ENCODE measurements at places on chromosomes 2 and 18. TPM values are rescaled to one million over a fixed set of nuclear protein-coding genes. Genes with fewer than 3 reads are reported as not detected.
A peak's percentile ranks its signal among the peaks of the same experiment; 100 is the strongest.

DNA sequence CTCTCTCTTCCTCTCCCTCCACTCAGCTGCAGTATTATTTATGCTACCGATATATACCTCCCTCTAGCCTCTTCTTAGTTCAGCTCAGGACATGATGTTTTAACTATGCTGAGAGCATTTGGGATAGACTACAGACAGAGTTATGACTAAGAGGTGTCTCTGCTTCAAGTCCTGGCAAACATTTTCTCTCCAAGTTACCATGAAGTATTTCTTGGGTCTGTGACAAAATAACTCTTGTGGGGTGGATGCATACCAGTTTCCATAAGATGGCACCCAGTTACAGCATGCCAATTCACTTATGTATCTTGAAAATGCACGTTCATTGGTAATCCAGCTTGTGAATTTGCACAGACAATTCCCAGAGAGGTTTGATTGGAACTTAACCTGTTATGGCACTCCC lies 737.6 kb downstream of the SLC4A3 start:
- DNase-seq, result no peak

GRCh38 chr2:44671916-44672315 lies 269.6 kb upstream of the SIX3 start:
- DNase-seq, result no peak

Gene CYS1
- 2.1 TPM for total RNA-seq

GRCh38 chr2:88880441-88880953 lies 189.0 kb downstream of the RPIA start:
- DNase-seq, result peak; percentile 68

- no peak for DNase-seq
Observed at GRCh38 chr2:183807870-183808269, 683.6 kb downstream of the NUP35 start.

DNA sequence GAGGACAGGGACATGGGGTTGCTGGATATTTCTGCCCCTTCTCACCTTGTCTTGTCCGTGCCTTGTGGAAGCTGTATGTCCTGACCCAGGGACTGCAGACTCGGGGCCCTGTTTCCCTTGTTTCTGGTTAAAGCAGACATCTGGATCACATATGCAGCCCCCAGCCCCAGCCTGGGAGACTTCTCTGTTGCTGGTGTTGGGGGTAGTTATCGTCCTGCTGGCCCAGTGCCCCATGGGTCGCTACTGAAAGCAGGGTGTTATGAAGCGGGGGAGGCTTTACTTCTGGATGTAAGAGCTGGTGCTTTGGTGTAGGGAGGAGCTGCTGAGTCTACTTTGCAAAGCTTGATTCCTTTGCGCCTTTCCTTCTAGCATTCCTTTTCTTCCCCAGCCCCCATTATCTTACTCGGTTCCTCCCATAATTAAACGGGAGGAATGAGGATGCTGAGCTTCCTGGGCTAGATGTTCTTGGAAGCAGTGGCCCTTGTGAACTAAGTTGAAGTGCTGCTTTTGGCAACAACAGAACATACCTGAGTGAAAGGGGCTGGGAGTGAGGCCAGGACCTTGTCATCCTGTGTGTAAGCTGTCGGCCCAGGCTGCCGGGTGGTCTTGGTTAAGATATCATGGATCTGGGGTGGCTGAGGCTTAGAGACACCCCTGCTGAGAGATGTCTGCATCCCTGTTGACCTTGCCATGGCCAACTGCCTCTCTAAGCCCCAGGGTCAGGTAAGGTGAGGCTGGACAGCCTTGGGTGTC lies 3.4 kb downstream of the TET3 start:
- no peak for DNase-seq

Gene SLC4A5
- not detected for total RNA-seq

Gene MATN3
- total RNA-seq, result 0.29 TPM

Gene SIGLEC15
- 12.1 TPM for total RNA-seq

- no peak for DNase-seq
Observed at GRCh38 chr2:23617167-23617810, 232.3 kb downstream of the KLHL29 start.

Gene UNC80
- total RNA-seq, result not detected

Gene CXCR1
- total RNA-seq, result not detected

Gene CFC1B
- not detected for total RNA-seq

DNA sequence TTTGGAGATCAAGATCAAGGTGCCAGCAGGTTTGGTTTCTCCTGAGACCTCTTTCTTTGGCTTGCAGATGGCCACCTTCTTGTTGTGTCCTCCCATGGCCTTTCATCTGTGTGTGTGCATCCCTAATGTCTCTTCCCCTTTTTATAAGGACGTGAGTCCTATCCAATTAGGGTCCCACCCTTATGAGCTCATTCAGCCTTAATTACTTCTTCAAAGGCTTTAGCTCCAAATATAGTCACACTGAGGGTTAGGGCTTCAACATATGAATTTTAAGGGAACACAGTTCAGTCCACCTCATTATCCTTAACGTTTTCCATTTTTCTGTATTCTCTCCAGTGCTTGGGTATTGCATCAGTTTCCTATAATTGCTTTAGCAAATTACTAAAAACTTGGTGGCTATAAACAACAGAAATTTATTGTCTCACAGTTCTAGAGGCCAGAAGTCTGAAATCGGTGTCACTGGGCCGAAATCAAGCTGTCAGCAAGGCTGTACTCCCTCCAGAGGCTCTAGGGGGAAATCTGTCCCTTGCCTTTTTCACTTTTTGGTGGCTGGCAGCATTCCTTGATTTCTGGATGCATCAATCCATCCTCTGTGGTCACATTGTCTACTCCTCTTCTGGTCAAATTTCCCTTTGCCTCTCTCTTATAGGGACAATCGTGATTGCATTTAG lies 34.1 kb downstream of the CDC42EP3 start:
- DNase-seq, result no peak

GRCh38 chr18:8367217-8367988 lies 241.8 kb upstream of the RAB12 start:
- DNase-seq, result peak; percentile 9

DNA sequence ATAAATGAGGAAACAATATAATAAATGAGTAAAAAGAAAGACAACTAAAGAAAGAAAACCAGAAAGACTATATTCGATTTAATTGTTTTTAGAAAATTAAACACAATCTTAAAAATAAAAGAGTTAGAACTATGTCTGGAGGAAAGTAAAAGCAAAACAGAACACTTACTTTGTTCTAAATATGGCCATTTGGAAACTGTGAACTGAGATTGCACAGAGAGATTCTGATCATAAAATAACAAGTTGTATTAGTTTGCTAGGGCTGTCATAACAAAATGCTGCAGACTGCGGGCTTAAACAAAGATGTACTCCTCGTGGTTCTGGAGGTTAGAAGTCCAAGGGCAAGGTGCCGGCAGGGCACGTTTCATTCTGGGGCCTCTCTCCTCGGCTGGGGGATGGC lies 128.1 kb upstream of the AQP4 start:
- no peak for DNase-seq

Gene NMS
- not detected for total RNA-seq

DNA sequence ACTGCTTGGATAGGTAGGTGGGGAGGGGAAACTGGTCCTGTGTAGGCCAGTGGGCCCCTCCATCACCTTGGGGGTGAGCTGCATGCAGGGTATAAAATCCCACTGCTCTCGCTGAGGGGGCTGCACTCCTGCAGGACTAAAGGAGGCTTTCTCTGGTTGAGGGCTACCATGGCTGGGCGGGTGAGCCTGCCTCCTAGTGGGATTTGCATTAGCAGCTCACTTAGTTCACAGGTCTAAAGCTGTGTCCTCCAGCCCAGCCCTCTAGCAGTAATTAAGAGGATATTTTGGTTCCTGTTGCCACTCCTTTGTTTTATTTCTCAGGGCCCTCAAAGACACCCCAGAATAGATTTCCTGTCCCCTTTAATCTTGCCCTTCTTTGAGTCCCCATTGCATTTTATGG lies 24.6 kb downstream of the TMEM127 start:
- no peak for DNase-seq

Gene ST3GAL5
- 31.9 TPM for total RNA-seq

DNA sequence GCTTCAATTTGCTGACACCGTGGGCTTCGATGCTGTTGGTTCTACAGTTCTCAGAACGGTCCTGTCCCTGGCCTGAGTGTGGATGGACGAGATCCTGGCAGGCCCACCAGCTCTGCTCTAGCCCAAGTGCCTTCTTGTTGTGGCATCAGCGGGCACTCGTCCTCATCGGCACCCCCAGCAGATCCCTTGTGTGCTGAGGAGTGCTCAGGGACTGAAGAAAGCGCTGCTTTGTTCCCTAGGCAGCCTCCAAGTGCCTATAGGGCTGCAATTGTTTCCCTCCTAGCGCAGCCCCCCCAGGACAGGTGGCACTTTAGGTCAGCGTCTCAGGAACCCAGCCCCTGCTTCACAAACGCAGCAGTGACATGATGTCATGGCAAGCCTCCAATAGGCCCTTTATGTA lies 217.7 kb downstream of the AGAP1 start:
- no peak for DNase-seq

Gene TMEM247
- total RNA-seq, result not detected

Gene FOXI3
- 0.23 TPM for total RNA-seq

Gene APOB
- not detected for total RNA-seq

- DNase-seq, result peak; percentile 65
Observed at GRCh38 chr2:190267302-190267701, 52.3 kb downstream of the HIBCH start.

DNA sequence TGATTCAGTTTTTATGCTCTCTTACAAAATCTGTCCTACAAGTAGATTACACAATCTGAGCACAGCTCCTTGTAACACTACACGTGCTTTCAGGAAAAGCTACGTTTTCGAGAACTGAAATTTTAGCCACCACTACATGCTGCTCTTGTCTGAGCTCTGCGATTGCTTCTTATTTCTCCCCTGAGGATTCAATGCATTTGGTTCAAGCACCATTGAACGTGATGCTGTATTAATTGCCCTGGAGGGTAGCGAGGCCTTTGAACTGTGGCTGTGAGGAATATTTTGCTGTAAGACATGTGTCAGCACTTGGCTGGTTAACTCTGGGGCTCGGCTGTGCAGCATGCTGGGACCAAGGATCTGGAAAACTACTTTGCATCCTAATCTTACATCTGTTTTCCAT lies 405.8 kb downstream of the EPHA4 start:
- no peak for DNase-seq

- DNase-seq, result no peak
Observed at GRCh38 chr2:239131521-239131920, 269.3 kb downstream of the HDAC4 start.

- peak; percentile 44 for DNase-seq
Observed at GRCh38 chr2:190340369-190340768, 3.0 kb upstream of the INPP1 start.

DNA sequence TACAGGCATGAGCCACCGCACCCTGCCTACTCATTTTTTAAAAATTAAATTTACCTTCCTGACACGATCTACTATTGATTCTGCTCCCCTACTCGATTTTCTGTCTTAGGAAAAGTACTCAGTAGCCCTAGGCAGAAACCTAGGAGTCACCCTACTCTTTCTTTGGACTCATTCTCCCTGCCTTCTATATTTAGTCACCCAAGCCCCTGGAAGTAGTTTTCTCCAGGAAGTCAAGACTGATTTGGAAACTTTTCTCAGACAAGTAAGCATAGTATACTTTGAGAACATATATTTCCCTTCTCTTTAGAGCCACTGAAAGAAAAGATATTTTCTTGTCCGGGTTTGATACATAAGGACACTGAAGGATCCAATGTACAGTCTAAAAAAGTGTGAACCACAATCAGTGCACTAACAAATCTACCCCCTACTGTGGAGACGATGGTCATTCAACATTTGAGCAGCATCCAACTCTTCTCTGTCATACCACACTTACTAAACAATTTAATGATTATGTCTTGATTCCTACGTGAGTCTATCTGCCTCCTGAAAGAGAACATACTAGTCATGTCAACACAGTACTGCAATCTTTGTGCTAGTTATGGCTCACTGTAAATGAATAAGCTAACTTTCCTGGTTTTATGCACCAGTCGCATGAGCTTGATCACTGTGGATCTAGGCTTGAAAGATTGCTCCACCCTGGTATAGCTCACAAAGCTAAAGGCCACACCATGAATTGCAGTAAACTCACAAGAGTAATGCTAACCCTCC lies 19.8 kb downstream of the YWHAQ start:
- no peak for DNase-seq

Gene GPR35
- total RNA-seq, result 0.33 TPM

Gene AMER3
- not detected for total RNA-seq

DNA sequence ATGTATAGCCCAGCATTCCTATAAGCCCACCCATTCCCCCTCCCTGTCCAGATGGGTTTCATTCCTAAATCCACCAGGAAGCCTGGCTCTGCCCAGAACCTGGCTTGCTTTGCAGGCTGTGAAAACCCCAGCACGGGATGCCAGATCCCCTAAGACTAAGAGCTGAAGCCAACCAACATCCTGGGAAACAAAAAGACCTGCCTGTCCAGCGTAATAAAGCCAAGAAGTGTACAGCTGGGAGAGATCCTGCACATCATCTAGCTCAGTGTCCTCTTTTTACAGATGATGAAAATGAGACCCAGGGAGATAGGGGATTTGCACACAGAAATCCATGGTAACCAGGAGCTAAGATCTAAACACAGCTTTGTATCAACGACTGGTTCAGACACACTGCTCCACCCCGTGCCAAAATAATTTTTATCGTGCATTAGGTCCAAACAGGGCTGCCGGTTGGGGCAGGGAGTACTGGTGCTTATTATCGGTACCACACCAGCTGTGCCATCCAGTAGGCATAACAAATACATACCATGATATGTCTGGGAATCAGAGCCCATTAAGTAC lies 2.9 kb downstream of the RND3 start:
- no peak for DNase-seq

DNA sequence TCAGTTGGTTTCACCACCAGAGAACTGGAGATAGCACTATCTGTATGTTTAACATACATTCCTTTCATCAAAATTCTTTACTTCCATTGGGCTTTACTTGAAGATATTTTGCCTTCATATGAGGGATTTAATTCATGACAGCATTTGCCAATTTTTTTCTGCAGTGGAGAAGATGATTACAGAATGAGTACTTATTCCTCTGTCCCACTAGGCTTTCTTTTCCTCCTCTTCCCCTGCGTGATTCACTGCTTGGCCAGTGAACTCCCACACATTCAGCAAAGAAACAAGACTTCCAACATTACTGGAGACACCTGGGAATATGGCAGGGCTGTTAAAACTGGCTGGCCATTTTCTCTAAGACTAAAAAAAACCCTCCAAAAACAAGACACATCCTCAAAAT lies 425.8 kb upstream of the KCNH7 start:
- peak; percentile 30 for DNase-seq

GRCh38 chr2:105917226-105917625 lies 172.5 kb downstream of the NCK2 start:
- DNase-seq, result no peak

- no peak for DNase-seq
Observed at GRCh38 chr2:74819702-74820101, 14.2 kb upstream of the HK2 start.

GRCh38 chr2:238381341-238382115 lies 45.2 kb upstream of the ASB1 start:
- no peak for DNase-seq

- DNase-seq, result no peak
Observed at GRCh38 chr2:170707821-170708795, 7.0 kb upstream of the SP5 start.
